ENCODE measurements at places on chromosomes 12 and 14.

DNA sequence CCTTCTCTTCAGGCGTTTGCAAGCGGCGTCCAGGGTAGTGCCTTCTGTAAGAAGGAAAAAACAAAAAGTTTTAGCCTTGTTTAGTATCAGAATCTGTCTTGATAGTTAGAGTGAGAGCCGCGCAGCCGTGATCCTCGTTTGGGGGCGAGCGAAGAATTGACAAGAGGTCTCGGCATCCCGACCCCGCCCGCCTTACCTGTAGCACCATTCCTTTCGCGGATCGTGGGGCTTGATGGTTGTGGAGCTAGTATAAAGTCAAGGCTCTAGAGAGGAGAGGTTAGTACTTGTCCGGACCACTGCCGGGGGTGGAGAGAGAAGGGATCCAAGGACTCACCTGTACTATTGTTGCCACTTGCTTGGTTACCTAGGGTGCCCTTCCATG is 494 bp downstream of the TMTC3 start:
- no peak for DNase-seq

DNA sequence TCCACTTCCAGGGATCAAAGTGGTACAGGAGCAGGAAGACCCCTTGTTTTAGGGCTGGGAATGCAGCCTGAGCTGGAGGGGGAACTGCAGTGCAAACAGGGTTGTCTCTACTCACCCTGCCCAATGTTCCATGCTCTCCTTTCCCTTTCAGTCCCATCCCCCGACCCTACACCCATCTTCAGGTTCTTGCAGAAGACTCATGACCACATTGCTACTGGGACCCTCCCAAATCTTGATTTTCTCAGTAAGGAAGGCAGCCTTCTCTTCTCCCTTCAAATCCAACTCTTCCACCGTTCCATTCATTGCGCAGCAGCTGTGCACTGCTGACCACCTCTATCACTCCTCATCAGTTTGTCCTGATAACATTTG is 1.9 kb downstream of the SERPINA11 start:
- DNase-seq, result no peak

- no peak for DNase-seq
Observed at GRCh38 chr14:26415618-26416123, 182.2 kb downstream of the NOVA1 start.

DNA sequence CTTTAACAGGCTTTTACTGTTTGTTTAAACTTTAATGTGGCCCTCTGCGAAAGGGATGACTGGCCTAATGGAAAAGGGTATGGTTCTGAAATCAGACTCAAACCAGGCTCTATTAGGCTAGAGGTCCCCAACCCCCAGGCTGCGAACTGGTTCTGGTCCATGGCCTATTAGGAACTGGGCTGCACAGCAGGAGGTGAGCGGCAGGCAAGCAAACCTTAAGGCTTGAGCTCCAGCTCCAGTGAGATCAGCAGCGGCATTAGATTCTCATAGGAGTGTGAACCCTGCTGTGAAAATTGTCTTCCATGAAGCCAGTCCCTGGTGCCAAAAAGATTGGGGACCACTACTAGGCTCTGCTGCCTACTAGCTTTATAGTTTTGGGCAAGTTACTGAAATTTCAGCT is 11.1 kb downstream of the GALNT4 start:
- no peak for DNase-seq

DNA sequence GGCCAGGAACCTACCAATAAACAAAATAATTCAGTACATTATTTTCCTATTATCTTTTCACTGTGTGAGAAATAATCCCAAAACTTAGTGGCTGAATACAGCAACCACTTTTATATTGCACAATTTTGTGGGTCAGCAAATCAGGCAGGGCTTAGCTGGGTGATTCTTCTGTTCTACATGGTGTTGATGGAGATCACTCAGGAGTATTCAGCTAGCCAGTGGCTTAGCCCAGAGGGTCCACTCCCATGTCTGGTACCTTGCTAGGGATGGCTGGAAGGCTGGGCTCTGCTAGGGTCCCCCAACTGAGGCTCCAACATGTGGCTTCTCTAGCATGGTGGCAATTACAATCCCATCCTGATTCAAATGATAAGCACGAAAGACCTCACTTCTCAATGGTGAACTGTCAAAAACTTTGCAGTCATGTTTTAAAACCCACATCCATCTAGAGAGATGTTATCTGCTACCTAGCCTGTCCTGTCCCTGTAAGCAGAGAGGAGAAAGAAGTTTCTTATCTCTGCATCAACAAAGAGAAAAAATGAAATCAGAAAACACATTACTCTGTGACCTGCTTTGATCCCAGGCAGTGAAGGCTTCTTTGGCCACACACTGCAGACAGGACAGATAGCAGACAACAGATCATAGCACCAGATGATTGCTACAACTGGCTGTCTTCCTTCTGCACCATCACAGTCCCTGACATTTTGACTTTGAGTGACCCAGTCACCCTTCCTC is 51.0 kb upstream of the MYL2 start:
- DNase-seq, result no peak
